Thoracic aorta (tissue), 2 donors: ENCODE measurements at places on chromosomes 16 and 17. TPM values are rescaled to one million over a fixed set of nuclear protein-coding genes. Genes with fewer than 3 reads are reported as not detected.
A peak's percentile ranks its signal among the peaks of the same experiment; 100 is the strongest.

DNA sequence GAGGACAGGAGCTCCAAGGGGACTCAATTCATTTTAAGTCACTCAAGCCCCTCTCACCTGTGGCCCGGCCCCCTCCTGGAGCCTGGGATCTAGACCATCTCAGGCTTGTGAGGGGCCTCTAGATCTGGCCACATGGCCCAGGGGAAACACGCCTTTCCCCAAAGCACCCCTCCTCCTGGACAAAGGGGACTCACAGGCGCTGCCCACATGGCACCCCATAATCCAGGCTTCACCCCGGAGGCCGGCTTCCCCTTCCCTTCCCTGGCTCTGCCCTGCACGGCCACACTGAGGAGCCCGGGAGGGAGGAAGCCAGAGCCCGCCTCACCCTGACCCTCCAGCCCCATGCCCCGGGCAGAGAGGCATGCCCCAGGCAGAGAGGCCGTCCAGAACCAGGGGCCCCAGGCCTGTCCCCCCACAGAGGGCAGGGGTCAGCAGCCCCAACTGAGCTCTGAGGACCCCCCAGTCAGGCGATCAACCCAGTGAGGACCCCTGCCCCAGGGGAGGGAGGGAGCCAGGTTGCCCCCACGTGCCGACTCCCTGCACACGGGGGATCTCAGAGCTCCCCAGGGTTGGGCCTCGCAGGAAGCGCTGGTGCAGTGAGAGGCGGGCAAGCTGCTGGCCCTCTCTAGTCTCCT, 10.9 kb downstream of the HS3ST6 start:
- no peak for DNase-seq

DNA sequence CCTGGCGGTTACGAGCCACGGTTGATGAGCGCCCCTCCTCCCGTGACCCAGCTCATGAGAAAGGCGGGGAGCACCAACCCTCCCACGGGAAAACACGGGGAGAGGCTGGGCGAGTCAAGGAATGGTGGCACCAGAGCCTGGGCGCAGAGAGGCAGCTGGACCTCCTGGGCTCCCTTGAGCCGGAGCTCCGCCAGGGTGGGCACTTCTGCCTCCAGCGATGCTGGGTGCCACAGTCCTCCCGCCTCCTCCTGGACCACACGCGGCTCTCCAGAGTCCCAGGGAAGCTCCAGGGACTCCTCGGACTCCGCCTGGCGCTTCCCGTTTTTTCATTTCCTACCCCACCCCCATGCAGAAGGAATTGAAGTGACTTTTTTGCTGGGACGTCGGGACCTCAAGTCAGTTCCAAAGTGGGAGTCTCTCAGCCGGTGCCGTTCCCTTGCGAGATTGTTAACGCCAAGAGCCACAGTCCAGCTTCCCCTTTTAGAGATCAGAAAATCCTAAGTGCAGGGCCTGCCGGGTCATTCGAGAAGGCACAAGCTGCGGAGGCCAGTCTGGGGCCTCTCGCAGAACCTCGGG, 6.6 kb upstream of the CBX8 start:
- DNase-seq = no peak

DNA sequence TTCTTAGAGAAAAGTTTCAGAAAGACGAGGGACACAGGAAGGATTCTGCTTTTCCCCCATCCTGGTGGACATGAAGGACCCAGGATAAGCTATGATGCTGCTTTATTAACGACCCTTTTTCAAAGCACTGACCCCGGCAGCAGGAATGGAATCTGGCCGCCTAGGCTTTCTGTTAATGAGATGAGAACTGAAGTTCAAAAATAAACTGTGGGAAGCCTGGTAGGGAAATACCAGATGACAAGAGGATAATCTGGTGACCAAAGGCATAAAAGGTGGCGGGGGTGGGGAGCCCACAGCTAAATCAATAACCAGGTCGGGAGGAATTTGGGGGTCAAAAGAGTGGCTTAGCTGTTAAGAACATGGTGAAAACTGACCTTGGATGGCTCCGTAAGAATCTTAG, 171.0 kb downstream of the XYLT1 start:
- DNase-seq = no peak

DNA sequence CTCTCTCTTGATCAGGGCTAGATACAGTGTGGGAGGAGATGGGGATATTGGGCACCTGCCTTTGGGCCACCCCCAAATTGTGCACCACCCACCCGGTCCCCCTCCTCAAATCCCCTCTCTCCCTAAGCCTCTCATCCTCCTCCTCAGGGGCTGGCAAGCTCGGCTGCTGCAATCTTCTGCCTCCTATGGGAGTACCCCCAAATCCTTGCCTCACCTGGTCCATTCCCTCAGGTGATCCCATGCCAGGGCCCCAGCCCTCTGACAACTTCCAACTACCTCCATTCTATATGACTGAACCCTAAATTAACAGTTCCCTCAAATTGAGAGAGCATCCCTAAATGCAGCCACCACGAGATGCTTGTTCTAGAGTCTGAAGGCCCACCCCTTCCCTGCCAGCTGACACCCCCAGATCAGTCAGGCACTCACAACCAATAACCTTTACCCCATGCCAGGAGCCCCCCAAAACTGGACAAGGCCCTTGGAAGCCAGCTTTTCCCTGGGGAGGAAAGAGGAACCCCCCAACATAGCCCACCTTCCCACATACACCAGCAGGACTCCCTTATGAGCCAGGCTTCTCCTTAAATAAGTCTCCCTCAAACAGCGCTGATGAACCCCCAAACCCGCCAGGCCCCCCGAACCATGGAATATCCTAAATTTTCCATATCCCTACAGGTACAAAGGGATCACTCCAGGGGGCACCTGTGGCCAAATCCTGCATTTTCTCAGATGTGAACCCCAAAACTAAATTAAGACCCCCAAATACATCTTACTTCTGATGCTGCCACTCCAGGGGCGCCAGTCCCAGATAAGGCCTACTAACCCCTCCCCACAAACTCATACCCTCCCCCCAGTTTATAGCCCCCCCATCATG, 3.2 kb downstream of the DLG4 start:
- no peak for DNase-seq

DNA sequence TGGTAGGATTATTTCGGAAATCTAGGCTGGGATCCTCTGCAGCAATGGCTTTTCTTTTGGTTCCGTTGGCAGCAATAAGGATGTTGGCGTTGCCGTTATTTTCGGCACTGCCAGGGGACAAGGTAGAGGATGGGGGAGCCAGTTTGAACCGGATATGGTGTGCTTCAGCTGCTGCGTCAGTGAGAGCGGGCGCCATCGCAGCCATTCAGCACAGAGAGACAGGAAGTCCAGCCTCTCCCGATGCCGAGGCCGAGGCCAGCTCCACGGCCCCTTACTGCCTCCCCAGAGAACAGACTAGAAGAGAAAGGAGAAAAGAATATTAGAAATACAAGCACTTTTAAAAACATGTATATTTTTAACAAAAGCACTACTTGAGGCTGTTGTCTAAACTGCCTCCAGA, 21.3 kb downstream of the KANSL1 start:
- DNase-seq = no peak

DNA sequence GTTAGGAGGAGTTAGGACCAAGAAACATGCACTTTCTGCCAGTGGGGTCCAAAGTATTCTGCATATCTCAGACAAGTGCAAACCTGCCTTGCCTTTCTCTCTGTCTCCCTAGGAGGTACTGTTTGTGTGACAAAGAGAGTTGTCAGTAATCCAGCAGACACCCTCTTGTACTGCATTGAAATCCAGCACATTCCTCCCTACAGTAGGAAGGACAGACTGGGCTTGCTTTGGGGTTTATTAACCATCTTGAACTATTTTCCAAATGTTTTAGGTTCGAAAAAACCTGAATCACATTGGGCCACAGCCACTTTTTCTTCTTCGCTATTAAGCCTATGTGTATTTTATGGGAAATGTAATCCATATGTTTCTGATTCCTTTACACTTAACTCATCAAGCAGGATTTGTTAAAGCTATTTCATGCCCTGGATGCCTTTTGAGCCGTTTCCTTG, 204.2 kb upstream of the KCNJ16 start:
- DNase-seq = no peak

- no peak for DNase-seq
Measured at GRCh38 chr17:61065263-61065773, 334.3 kb upstream of the TBX2 start.

- DNase-seq = no peak
Measured at GRCh38 chr16:23694644-23695373, 16.1 kb downstream of the PLK1 start.

DNA sequence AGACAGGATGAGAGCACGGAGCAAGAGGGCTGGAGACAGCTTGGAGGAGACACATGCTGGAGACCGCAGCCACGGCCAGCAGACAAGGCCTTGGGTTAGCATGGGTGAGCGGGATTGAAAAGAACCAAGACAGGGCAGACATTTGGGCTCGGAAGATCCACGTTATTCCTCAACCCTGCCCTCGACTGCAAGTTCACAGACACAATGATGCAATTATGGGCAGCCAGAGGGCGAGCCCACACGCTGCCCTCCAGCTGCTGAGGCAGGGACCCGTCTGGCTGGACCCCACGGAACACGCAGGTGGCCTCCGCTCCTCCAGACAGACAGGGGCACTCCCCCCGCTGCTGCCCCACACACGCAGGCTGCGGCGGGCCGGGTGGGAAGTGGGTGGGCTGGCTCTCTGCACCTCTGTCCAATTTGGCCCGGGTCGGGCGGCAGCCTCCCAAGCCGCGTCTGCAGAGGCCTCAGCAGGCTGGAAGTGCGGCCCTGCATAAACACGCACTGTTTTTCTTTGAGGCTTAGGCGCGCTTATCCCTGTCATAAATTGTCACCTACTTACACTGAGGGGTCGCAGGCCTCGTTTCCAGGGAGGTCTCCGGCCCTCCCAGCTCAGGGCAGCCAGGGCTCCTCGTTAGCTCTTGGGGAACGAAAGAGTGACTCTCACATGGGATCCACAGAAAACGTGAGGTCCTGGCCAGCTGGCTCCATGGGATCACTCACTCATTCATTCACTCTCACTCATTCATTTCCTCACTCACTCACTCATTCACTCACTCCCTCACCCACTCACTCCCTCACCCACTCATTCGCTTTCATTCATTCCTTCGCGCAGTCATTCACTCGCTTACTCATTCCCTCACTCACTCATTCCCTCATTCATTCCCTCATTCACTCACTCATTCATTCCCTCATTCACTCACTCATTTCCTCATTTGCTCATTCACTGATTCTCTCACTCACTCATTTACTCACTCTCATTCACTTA, 303.9 kb downstream of the C16orf95 start:
- DNase-seq = no peak

DNA sequence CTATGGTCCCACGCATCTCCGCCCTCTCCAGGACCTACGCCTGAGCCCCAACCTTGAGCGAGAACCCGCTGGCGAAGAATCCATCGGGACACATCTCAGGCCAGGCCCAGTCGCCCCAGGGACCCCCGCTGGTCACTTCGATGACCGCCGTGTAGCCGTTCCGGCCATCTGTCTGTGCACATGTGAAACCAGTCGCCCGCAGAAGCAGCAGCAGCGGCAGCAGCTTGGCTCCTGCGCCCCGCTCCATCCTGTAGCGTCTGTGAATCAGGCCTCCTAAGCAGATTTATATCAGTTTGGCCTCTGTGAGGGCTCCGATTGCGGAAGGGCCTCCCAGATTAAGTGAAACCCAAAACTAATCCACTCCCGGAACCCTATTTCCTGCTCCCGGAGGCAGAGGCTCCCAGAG, at the start of gene VMO1:
TSS of gene VMO1 (minus strand) at position 259 of the 406 bp plus-strand sequence. CDS start at position 247, 12 bp downstream.
- no peak for DNase-seq

DNA sequence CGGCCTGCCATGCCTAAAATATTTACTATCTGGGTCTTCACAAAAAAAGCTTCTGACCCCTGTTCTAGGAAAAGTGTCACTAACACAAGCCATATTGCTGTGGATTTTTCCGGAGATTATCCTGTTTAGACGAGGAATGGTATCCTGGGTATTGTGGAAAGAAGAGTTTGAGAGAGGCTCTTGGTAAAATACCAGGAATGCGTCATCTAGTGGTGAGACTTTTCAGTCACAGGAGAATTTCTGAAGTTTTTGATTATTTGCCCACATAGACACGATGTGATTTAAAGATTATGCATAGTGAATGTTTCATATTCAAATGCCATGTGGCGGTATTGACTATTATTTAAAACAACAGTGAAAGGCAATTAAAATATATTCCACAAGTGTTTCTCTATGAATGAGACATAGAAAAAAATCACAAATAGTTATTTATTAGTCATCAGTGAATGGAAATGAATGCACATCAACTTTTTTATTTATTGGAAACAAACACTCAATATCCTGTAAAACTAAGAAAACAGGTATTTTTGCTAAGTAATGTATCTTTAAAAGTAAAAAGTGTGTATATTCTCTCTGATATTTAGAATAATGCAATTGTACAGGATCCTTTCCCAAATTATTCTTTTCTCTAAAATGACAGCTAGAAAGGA, 7.8 kb downstream of the KRT28 start:
- no peak for DNase-seq

GRCh38 chr17:3635474-3636153, 436 bp downstream of the SHPK start:
- no peak for DNase-seq

GRCh38 chr17:32445074-32445415, 735 bp downstream of the PSMD11 start:
- peak; percentile 5 for DNase-seq

GRCh38 chr17:10631048-10631700, 25.9 kb downstream of the MYH3 start:
- DNase-seq = no peak

GRCh38 chr16:3363793-3364192, 8.1 kb downstream of the OR2C1 start:
- DNase-seq = no peak

DNA sequence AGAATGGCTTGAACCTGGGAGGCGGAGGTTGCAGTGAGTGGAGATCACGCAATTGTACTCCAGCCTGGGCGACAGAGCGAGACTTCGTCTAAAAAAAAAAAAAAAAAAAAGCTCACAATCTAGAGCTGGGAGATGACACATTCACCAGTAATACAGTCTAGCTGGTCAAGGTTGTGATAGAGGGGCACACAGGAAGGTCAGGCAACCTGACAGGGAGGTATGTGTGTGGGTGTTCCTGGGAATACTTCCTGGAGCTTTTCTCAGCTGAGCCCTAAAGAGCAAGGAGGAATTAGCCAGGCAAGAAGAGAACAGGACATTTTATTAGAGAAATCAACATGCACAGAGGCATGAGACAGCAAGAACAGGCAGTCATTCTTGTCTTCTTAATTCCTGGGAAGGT, 216.7 kb downstream of the SHISA9 start:
- no peak for DNase-seq

- no peak for DNase-seq
Measured at GRCh38 chr17:50887705-50888245, 21.6 kb upstream of the TOB1 start.

GRCh38 chr17:50423553-50424159, 2.4 kb upstream of the ACSF2 start:
- no peak for DNase-seq

DNA sequence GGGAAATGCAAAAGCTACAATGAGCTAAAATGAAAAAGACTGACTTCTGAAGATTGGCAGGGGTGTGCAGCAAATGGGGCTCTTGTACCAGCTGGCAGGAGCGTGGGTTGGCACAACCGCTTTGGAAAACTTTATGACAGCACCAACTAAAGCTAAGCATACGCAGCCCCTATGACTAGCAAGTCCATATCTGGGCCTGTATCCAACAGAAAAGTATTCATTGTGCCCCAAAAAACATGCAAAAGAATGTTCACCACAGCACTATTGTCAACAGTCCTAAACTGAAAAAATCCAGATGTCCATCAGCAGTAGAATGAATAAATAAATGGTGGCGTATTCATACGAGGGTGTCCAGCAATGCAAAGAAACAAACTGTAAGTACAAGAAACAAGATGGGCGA, 22.6 kb upstream of the ITGA3 start:
- DNase-seq = no peak

The PRSS33 gene
- total RNA-seq = not detected

The ZNF469 gene
- total RNA-seq = 11.3 TPM

The SOCS1 gene
- 22.6 TPM for total RNA-seq

The PRR35 gene
- total RNA-seq = not detected

The PERCC1 gene
- not detected for total RNA-seq

The USP43 gene
- total RNA-seq = 0.21 TPM

The SMIM36 gene
- total RNA-seq = not detected
